ENCODE measurements at places on chromosomes 3 and 15.

GRCh38 chr15:91032919-91033803 lies 10.8 kb upstream of the VPS33B start:
- peak; percentile 11 for DNase-seq

DNA sequence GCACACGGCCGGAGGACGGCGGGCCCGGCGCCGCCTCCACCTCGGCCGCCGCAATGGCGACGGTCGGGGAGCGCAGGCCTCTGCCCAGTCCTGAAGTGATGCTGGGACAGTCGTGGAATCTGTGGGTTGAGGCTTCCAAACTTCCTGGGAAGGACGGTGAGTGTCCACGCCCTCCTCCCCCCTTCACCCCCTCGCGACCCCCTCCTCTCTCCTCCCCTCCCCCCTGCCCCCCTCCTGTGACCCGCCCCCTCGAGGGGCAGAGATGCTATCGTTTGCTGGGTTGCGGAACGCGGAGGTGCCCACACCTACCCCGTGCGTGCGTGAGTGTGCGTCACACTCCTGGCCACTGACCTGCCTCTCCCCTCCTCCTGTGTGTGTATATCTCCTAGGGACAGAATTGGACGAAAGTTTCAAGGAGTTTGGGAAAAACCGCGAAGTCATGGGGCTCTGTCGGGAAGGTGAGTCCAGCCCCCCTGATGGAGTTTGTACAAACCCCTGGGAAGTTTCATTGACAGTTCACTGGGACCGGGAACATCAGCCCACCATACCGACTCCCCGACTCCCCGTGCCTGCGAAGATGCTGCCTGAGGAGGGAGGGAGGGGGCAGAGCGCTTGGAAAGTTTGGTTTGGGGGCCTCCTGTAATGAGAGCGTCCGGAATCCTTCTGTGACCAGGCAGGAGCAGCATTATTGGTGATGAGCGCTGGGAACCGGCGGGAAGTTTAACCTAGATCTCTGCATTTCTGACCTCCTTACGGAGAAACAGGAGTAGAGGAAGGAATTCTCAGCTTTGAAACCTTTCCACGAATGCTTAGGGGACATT lies 795 bp upstream of the SCAANT1 start:
- no peak for DNase-seq

DNA sequence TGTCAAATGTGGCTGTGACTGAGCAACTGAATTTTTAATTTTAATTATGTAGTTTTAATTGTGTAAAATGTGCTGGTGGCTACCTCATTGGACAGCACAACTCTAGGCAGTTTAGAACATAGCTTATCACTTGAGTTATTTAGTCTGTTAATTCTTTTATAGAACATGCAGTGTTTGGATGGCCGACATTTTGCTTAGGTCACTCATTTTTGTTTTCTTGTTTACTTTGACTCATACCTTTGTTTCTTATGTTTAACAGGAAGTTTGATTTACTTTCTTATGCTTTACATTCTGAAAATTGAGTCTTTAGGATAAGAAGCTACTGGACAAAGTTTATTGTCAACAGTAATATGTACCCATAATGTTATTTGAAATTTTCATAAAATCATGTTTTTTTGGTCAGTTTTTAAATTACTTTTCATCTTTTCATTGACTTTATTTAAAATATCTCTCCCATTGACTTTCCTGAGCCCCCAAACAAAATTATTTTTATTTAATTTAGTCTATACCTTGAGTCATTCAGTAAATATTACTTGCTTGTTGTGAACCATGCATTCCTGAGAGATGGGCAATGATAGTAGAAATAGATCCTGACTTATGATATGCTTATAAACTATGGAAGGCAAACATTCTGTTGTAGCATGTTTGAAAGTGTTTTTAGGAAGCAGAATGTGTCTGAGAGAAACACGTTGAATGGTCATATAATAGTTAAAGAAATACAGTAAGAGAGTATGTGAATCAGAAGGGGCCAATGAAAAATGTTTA lies 60.6 kb downstream of the TCF12 start:
- no peak for DNase-seq

DNA sequence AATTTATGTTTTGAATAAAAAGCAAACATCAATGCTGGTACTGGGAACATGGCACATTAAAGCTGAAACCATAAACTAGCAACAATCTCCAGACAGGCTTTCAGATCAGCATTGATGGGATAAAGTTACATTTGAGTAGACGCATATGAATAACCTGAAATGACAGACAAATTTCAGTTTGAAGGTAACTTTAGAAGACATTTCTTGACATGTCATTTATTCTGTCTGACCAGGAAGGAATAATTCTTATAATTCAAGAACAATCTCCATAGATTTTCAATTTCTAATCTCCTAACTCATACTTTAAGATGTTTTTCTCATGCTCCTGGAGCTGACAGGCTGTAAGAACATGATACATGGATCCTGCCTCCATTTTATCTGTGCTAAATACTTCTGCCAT lies 69.8 kb downstream of the PLCH1 start:
- DNase-seq = no peak

GRCh38 chr15:77475001-77475400 lies 54.3 kb downstream of the HMG20A start:
- no peak for DNase-seq

Data from NCI-H2081 treated with DMSO at 0.1 percent for 48 hours (cell line).